ENCODE measurements at places on chromosomes 16 and 17.

DNA sequence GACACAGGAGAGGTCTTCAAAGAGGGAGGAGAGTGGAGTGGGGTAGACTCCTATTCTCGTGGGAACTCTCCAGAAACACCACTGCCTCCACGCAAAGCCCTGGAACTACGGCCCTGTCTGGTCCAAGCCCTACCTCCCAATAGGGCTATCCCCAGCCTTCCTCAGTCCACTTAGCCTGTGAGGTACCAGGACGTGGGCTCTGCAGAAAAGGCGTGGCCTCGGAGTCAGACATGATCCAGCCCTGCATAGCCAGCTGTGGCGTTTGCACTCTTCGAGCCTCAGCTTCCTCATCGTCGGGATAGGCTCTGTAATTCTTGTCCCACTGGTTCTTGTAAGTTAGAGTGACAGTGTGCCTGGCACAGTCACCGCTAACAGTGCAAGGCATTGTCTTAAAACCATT is 13.8 kb downstream of the ENDOV start:
- no peak for DNase-seq

DNA sequence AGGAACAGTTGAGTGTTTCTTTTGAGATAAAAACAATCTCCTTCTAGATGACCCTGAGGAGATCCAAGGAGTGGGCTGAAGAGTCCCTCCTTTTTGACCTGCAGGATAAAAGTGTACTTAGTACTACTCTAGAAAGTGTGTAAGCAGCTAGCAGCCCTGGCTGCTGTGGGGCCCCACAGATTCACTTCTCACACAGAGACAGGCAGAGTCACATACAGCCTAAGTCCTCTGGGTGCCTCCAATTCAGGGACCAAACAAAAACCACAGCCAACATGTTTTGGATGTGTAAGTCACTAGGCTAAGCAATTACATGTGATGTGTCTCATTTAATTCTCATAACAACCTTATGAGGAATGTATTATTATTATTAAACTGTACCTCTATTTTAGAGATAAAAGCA is 97.1 kb downstream of the TMEM100 start:
- no peak for DNase-seq

DNA sequence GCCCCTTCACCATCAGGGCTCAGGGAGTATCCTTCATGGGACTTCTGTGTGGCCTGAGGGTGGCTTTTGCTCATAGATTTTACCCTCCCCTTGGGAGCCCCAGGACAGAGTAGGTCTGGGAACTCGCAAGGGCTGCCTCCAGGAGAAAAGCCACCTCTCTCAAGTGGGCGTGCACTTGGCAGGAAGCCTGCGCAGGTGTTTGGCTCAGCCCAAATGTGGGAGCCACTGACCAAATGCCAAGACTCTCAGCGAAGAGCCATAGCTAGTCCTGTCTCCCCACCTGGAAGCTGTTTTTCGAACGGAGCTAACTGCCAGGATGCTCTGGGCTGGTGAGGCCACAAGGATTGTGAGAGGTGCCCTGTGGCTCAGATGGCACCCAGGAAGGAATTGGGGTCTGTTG is 2.0 kb upstream of the HSD17B2 start:
- DNase-seq = no peak

- no peak for DNase-seq
These were observed 220.5 kb upstream of the CDH11 start for GRCh38 chr16:65342231-65342866.

GRCh38 chr17:16325964-16326363 is 27.3 kb downstream of the CENPV start:
- DNase-seq = no peak

DNA sequence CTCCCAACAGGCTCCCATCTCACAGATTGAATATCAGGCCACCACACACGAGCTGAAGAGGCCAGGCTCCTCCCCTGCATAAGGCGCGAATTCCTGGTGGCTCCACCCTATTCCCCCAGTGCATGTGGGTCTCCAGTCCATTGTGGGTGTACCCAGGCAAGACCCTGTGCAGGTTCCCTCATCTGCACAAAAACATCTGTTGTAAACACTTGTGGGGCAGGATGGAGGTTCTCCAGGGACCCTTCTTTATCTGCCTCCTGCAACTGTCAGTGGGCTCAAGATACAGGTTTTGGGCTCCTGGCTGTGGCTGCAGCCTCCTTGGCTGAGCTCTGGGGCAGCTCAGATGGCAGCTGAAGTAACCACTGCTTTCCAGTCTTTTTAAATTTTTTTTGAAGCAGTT is 17.6 kb upstream of the LGALS9 start:
- no peak for DNase-seq

GRCh38 chr17:74251051-74251450 is 23.0 kb upstream of the DNAI2 start:
- DNase-seq = no peak

DNA sequence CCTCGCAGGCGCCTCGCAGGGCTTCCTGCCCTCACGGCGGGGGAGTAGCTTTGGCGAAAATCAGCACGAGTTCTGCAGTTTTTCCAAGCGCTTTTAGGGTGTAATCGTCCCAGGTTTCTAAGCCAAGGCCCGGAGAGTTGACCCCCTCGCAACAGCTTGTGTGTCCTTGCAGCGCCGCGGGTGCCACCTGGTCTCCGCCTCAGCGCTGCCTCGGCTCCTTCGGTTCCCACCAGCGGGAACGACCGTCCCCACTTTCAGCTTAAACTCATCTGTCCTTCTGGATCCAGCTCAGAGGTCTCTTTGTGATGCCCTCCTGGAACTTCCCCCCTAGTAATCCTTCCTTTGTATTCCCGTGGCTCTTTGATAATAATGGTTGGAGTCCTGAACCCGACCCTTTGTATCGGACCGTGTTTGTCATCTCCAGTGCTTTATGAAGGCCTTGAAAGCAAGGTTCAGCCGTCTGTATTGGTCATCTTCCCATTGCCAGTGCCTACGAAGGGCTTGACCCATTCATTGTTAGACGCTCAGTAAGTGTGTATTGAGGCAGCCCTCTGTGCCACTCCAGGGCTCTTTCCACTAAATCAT is 858 bp upstream of the SMARCE1 start:
- DNase-seq = no peak

DNA sequence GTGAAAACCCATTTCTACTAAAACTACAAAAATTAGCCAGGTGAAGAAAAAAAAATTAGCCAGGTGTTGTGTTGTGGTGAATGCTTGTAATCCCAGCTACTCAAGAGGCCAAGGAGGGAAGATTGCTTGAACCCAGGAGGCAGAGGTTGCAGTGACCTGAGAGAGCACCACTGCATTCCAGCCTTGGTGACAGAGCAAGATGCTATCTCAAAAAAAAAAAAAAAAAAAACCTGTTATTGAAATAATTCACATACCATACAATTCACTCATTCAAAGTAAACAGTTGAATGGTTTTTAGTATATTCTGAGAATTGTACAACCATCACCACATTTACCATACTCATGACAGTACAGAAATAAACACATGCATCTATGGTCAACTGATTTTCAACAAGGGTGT is 31.0 kb downstream of the ZNRF1 start:
- DNase-seq = no peak
